CD4-positive, CD25-positive, alpha-beta regulatory T cell (primary cell): ENCODE measurements at places on chromosomes 6 and 20.

DNA sequence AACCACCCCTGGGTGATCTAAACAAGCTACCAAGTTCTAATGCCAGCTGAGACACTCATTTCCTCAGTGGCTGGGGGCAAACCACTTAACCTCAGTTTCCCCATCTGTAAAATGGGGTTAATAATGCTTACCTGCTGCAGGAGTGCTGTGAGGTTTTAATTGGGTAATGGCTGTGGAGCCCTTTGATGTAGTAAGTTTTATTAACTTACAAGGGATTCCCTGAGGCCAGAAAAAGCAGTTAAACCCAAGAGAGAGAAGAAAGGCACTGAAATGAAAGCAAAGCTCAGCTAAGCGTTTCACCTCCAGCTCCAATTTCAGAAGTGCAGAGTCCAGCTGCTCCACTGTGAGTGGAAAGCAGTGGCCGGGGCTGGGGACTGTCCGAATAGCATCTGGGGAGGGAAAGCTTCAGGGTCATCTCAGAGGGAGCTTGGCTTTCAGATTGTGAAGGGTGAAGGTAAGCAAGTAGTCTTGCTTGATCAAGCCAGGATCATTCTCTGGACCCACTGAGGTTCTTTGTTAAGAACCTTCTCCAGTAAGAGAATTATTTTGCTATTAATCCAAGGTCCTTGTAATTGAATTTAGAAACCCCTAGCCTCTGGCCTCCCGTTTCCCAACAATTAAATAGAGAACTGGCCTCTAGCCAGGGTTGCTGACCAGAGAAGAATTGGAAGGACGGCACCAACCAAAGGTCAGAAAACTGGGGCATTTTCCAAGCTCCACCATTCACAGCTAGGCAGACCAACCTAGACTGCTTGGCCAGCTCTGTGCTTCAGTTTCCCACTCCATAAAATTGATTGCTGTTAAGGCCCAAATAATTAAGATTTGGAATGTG, 20.9 kb upstream of the TCP11 start:
- DNase-seq: no peak

DNA sequence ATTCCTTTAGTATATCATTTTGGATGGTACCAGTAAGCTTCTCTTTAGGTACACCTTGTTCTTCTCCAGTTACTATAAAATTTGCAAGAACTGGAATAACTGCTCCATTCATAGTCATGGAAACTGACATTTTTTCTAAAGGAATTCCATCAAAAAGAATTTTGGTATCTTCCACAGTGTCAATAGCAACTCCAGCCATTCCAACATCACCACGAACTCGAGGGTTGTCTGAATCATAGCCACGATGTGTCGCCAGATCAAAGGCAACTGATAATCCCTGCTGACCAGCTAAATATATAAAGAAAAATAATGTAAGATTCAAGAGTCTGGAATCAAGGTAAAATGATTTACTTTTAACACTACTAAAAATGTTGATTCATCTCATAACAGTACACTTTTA, 5.3 kb downstream of the MMUT start:
- H3K27me3 ChIP-seq: no peaks in the 10 kb centered on the region
- DNase-seq: no peak
- H3K4me3 ChIP-seq: no peak overlapping the region
- peaks cover 22% of the 10 kb centered on the region for H3K4me1 ChIP-seq
- peaks cover 10% of the 10 kb centered on the region for H3K36me3 ChIP-seq
- H3K27ac ChIP-seq: no peak overlapping the region

- H3K27ac ChIP-seq: no peak overlapping the region
- H3K36me3 ChIP-seq: no peaks in the 10 kb centered on the region
- DNase-seq: no peak
- no peaks in the 10 kb centered on the region for H3K27me3 ChIP-seq
Observed at GRCh38 chr6:32252331-32253009, 28.6 kb upstream of the NOTCH4 start.

DNA sequence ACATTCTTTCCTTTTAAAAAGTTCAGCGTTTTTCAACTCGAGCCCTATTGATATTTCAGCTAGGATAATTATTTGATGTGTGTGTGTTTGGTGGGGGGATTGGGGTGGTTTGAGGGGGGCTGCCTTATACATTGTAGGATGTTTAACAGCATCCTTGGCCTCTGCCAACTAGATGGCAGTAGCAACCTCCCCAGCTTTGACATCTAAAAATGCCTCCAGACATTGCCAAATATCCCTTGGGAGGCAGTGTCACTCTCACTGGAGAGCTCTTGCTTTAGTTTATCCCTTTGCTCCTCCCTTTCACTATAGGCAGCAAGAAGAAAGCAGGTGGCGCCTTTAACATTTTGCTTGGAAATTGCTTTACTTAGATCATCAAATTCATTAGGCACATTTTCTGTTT, 14.6 kb upstream of the TP53TG5 start:
- DNase-seq: no peak
- H3K27me3 ChIP-seq: no peaks in the 10 kb centered on the region
- no peak overlapping the region for H3K27ac ChIP-seq
- no peak overlapping the region for H3K4me3 ChIP-seq
- H3K36me3 ChIP-seq: no peaks in the 10 kb centered on the region

- H3K36me3 ChIP-seq: no peaks in the 10 kb centered on the region
- no peak for DNase-seq
- H3K4me1 ChIP-seq: peaks cover 24% of the 10 kb centered on the region
- H3K27me3 ChIP-seq: no peaks in the 10 kb centered on the region
- peak overlapping the region; percentile 95 for H3K27ac ChIP-seq
- peak overlapping the region; percentile 85 for H3K4me3 ChIP-seq
Observed at GRCh38 chr6:26215585-26216358, 128.5 kb downstream of the HFE start.

DNA sequence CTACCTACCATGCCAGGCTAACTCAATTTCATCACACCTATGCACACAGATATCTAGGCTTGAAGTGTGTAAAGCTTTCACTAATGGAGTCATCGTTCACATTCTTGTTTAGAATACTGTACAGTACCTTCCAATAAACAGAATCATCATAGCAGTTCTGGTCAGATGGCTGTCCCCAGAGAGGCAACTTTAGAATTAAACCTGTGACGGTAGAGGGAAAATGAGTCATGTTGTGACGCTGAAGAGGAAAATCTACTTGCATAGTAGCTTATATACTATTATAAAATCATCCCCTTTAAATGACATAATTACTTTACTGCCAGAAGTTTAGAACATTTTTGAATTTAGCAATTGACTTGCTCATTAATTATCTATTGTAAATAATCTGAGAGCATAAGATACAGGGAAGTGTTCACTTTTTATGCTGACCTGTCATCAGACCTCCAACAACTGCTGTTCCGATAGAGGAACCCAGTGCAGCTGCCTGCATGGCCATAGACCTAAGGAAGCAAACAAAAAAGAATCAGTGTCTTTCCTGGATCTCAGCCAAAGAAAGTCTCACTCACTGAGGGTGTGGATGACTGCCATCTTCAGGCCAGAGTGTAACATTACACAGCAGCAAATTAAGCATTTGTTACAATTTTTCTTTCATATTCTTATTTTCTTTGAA, 29.8 kb downstream of the RHAG start:
- H3K27me3 ChIP-seq: no peaks in the 10 kb centered on the region
- no peak overlapping the region for H3K4me3 ChIP-seq
- DNase-seq: peak; percentile 4
- no peak overlapping the region for H3K27ac ChIP-seq

- DNase-seq: no peak
- no peak overlapping the region for H3K27ac ChIP-seq
- no peaks in the 10 kb centered on the region for H3K36me3 ChIP-seq
Observed at GRCh38 chr6:9521152-9521530, 893.7 kb downstream of the TFAP2A start.

GRCh38 chr6:105835373-105835772, 250.8 kb upstream of the PRDM1 start:
- no peaks in the 10 kb centered on the region for H3K4me1 ChIP-seq
- H3K4me3 ChIP-seq: no peak overlapping the region
- no peak overlapping the region for H3K27ac ChIP-seq
- no peaks in the 10 kb centered on the region for H3K27me3 ChIP-seq

- H3K4me3 ChIP-seq: no peak overlapping the region
- no peak for DNase-seq
- H3K27ac ChIP-seq: no peak overlapping the region
- H3K27me3 ChIP-seq: no peaks in the 10 kb centered on the region
- H3K4me1 ChIP-seq: no peaks in the 10 kb centered on the region
Observed at GRCh38 chr6:96058082-96058481, 42.3 kb downstream of the FUT9 start.

DNA sequence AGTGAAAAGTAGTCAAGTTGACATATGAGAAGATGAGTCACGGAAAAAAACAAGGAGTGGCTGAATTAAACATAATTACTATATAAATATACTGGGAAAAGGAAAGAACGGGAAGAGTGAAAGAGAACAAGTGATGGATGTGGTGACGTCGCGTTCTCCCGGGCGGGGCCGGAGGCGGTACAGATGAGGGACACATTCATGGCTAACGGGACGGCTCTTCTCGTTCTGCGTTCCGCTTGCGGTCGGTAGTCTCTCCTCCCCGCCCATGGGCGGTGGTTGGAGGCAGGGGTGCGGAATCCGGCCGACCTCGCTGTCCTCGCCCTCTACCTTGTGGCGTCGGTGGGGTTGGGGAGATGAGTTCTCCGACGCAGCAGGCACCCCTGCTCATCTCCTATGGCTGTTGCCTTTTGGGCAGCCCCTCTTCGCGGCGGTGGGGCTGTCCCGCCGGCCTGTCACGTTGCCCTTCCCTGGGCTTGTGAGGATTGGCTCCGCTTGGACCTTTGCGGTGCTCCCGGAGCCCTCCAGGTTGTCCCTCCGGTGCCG, 22.5 kb downstream of the HLA-G start:
- H3K4me3 ChIP-seq: peak overlapping the region; percentile 44
- no peak overlapping the region for H3K27ac ChIP-seq
- H3K27me3 ChIP-seq: peaks cover 34% of the 10 kb centered on the region
- peaks cover 6% of the 10 kb centered on the region for H3K4me1 ChIP-seq
- DNase-seq: peak; percentile 17

DNA sequence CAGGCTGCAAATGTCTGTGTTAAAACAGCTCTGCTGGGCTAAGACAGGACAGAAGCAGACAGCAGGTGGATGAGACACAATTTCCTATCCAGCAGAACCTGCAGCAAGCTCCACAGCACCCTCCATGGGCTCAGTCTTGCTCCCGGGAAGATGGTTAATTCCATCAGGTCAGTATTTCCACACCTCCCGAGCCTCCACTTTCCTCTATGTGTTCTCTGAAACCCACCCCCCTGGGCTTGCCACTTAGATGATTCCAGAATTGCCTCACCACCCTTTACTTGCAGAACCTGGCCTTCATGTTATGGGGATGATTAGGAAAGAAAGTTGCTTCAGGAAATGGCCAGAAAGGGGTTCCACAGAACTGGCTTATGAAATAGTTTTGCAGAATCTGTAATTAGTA, 43.8 kb downstream of the ERMARD start:
- H3K36me3 ChIP-seq: no peaks in the 10 kb centered on the region
- peaks cover 7% of the 10 kb centered on the region for H3K4me1 ChIP-seq
- DNase-seq: no peak
- no peak overlapping the region for H3K27ac ChIP-seq

- no peak overlapping the region for H3K4me3 ChIP-seq
- no peaks in the 10 kb centered on the region for H3K27me3 ChIP-seq
- no peaks in the 10 kb centered on the region for H3K4me1 ChIP-seq
- no peak for DNase-seq
- no peak overlapping the region for H3K27ac ChIP-seq
- no peaks in the 10 kb centered on the region for H3K36me3 ChIP-seq
Observed at GRCh38 chr6:63307581-63308246, 12.1 kb downstream of the LGSN start.
